NB4 (cell line): ENCODE measurements at places on chromosomes 12 and 14.

DNA sequence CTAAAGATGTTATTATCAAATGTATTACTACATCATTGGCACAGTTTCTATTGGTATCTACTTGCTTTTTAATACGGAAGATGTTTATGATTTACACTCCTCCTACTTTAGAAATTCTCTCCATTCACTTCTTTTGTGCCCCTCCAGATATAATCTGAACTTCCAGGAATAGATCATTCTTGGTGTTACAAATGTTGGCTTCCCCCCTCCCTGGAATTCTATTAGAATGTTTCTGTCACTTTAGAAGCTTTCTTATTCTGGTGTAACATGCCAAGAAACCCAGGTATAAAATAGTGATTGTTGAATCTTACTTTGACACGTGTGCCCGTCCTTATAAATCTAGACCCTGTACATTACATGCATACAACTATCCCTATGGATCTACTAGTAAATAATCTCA is 1.2 kb upstream of the WDR20 start:
- no peak for DNase-seq

DNA sequence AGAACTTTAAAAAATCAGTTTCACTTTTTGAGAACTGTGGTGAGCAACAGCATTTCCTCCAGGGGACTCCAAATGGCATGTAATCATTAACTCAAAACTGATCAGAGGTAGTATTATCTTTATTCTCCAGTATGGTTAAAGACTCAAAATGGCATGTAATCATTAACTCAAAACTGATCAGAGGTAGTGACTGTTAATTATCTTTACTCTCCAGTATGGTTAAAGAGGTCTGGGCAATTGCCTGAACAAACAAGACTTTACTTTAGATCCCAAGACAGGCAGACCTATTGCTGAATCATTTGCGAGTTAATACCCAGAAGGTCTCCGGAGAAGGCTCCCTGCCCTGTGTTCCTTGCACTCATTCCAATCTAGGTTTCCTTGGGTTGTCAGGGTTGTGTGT is 6.6 kb upstream of the ACADS start:
- DNase-seq = no peak

GRCh38 chr12:25051171-25051570 is 102.3 kb upstream of the BCAT1 start:
- DNase-seq = no peak

- peak; percentile 73 for DNase-seq
Measured at GRCh38 chr12:76030341-76031080, 1.1 kb downstream of the PHLDA1 start.

DNA sequence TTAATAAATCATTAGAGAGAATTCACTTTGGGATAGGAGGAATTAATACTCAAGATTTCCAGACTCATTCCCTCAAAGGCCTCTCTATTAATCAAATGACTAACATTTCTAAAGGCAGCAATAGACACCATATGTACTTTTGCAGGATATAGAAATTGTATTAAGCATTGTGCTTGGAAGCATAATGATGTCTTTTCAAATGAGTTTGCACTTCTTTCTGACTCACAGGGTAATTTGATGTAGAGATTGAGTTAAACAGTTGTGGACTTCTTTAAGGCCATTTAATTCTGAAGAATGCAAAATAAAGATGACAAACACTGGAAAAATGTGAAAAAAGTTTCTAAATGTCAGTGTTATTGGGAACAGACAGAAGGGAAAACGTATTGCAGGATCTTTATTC is 63.4 kb upstream of the CSRP2 start:
- DNase-seq = no peak

DNA sequence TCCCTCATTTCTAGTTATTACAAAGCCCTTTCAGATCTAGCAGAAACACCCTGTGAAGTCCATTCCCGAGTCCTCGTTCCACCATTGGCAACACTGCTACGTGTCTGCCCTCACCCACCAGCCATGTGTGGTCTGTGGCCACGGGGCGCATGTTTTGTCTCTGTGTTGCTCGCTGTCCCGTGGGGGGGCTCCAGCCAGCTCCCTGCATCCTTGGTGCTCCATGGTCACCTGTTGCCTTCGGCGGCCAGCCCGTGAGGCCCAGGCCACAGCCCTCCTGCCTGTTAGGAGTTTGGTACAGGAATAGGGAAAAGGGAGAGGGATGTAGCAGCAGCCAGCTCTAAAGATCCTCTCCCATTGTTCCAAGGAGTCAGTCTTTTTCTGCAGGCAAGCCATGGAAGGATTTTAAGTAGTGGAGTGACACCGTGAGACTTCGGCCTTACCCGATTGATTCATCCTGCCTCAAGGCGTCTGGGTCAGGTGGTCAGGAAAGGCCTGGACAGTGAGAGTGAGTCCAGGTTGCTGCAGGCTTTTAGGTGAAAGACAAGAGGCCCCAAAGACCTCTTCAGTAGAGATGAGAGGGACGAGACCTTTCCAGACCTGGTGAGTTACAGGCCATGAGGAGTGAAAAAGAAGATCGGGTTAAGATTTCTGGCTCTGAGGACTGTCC is 30.3 kb downstream of the TPCN1 start:
- no peak for DNase-seq

DNA sequence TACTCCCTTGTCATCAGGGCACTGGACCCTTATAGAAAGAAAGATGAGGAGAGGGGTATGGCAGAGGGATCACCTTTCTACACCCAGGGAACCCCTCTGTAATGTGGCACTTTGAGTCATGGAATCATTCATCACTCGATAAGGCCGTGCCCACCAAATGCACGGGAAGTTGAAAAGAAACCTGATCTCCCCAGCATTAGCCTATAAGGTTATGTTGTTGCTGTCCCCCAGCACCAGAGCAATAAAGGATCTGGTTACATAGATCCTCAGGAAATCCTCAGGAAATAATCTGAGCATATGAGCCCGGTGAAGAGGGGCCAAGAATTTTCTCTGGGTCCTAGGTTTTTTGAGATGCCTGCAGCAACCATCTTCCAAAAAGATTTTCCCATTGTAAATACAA is 148.8 kb upstream of the CRY1 start:
- no peak for DNase-seq

- no peak for DNase-seq
Measured at GRCh38 chr12:38417101-38417500, 100.5 kb downstream of the ALG10B start.

DNA sequence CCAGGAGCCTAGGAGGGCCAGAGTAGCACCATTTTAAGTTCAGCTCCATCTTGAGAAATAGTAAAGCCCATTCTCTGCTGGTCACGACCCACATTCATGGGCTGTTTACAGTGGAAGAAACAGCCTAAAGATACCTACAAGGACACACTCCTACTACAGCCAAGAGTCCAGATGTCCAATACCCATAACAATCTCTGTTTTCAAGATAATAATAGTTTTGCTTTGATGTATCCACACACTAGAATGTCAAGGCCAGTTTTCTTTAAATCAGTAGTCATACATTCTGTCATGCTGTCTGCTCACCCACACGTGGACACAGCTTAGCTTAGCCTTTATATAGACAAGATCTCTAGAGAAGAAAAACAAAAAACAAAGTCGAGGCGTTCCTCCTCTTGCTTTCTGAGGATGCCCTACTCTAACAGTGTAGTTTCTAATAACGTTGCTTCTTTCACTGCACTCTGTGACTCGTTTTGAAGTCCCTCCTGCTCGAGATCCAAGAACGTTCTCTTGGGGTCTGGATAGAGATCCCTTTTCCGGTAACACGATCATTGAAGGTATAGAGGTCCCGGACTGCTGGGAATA is 17.9 kb upstream of the ETFBKMT start:
- no peak for DNase-seq

- DNase-seq = no peak
Measured at GRCh38 chr14:36300337-36300736, 20.1 kb downstream of the MBIP start.

GRCh38 chr12:116434155-116435011 is 124.8 kb upstream of the MAP1LC3B2 start:
- DNase-seq = peak; percentile 80

GRCh38 chr12:42056130-42056529 is 88.5 kb downstream of the GXYLT1 start:
- DNase-seq = peak; percentile 76

GRCh38 chr14:95964901-95965300 is 74.3 kb upstream of the C14orf132 start:
- no peak for DNase-seq

- DNase-seq = no peak
Measured at GRCh38 chr14:71532344-71532743, 399.9 kb upstream of the RGS6 start.

DNA sequence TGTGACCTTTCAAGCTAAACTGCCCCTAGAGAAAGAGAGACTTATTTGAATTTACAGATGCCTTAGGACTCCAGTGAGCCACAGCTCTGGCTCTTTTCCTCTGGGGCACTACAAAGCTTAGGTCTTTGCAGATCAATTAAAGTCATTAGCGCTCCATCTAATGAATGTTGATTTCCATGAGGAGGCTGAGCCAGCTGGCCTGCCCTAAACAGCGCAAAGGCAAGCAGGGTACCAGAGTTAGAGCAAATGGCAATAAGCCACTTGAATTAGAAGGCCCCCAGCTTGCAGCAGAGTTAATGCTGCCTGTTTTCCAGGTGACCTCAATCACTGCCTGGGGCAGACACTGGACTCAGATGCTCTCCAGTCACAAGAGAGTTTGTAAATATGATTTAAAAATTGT is 695.3 kb downstream of the DIO2 start:
- no peak for DNase-seq

GRCh38 chr14:106883218-106883692 is 1356.9 kb downstream of the TMEM121 start:
- peak; percentile 55 for DNase-seq

DNA sequence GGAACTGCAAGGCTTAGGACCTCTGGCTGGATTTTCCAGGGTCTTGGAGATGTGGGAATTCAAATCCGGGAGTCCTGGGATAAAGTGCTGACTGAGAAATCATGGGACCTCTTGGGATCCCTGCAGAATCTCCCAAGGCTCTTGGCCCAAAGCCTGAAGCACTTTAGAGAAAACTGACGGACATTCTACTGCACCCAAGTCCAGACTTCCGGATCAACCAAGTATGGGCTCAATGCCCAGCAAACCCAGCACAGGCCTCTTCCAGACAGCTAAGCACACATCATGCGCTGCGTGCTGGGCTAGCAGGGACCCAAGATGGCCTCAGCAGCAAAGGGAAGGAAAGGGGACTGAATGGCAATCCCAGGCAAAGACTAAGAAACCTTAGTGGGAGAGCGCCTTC is 85.0 kb downstream of the ACTN1 start:
- DNase-seq = no peak

DNA sequence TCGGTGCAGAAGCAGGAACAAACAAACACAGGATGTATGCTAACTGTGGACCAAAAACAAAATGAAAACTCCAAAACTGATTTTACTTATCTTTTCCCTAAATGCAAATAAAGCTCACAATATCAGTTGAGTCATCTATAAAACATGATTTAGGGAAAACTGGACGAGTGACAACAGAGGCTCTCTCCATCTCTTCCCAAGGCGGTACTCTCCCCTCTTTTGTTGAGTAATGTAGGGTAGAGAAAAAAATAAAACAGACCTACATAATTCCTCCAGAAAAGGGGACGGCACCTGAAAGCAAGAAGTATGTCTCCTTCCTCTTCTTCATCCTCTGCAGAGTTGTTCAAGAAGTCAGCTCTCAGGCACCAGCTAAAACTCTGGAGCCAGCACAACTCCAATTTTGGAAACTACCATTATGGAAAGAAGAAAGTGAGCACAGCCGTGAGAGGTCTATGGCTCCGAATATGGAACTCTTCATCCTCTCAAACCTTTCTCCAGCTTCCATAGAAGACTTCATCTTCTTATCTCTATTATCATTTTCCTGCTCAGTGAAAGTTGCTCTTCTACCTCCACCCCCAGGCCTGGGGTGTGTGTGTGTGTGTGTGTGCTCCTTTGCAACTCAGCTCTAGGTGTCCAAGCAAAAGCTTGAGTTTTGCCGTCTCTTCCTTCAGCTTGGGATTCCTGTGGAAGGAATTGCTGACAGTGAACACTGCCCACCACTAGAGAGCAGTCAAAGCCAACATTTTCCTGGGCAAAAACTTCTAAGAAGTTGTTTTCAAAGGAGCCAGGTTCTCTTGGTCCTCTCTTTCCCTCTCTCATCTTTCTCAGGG is 155.4 kb downstream of the DIO2 start:
- DNase-seq = peak; percentile 38

- DNase-seq = no peak
Measured at GRCh38 chr12:121812320-121812871, 8.6 kb downstream of the SETD1B start.

- peak; percentile 64 for DNase-seq
Measured at GRCh38 chr12:117857632-117858612, 110.9 kb downstream of the KSR2 start.

GRCh38 chr12:46373301-46374296 is 1.0 kb upstream of the SLC38A2 start:
- DNase-seq = peak; percentile 69

- no peak for DNase-seq
Measured at GRCh38 chr12:55624056-55624455, 12.6 kb upstream of the OR10P1 start.

- peak; percentile 40 for DNase-seq
Measured at GRCh38 chr14:105537580-105538474, 11.4 kb downstream of the TMEM121 start.

GRCh38 chr14:102187568-102188001 is 47.9 kb downstream of the WDR20 start:
- DNase-seq = no peak

- peak; percentile 52 for DNase-seq
Measured at GRCh38 chr14:93269341-93270068, 62.4 kb downstream of the UBR7 start.
